ENCODE measurements at places on chromosomes 2 and 18.

GRCh38 chr2:71306762-71307161 lies 24.8 kb upstream of the ZNF638 start:
- no peak for DNase-seq

- no peak for DNase-seq
Observed at GRCh38 chr18:12093520-12094257, at the start of gene ANKRD62. ANKRD62 (plus strand) TSS chr18:12093843; CDS start chr18:12094018, 175 bp downstream.

DNA sequence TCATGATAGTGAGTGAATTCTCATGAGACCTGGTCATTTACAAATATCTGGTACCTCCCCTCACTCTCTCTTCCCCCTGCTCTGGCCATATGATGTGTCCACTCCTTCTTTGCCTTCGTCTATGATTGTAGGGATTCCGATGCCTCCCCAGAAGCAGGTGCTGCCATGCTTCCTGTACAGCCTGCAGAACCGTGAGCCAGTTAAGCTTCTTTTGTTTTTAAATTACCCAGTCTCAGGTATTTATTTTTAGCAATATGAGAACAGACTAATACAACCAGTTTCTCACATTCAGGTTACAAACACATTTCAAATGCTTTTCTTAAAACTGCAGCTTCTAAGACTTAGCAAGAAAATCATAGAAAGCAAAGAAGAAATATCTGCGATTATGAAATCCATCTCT lies 321.2 kb upstream of the CDH7 start:
- no peak for DNase-seq

DNA sequence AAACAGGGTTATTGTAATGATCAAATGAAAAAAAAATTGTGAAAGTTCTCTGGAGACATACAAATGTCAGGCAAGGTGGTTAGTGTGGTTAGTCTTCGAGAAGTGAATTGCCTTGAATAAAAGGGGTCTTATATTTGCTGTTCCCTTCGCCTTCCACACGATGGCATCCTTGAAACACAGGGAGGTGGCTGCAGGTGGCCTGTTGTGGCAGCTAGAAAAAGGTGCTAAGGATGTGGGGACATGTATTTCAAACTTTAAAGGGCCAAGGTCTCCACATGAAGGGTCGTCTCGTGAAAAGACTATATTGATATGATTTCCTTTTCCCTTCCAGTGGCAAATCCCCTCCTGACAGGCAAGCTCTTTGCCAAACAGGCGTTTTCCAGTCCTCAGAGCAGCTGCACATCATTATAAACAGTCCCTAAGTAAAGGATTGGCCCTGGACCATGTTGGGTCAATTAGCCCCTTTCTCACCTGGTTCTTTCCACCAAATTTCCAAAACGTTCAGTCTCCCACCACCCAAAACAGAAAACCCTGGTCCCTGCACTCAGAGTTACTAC lies 68.5 kb downstream of the COPS8 start:
- peak; percentile 35 for DNase-seq

DNA sequence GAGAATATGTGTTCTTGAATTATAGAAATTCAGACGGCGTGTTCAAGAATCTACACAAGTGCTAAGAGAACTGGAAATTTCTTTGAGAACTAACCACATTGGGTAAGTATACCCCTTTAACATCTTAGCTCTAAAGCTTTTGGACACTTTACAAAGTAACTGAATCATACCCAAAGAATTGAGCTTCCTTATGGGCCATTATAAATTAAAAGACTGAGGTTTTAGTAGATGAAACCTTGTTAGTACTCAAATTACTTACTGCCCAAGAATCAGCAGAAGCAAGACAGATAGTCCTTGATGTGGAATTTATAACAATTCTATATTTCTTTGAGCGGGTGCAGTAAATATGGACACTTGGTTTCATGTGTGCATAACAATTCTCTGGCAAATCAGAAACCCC lies 168.3 kb downstream of the PRPF40A start:
- no peak for DNase-seq

DNA sequence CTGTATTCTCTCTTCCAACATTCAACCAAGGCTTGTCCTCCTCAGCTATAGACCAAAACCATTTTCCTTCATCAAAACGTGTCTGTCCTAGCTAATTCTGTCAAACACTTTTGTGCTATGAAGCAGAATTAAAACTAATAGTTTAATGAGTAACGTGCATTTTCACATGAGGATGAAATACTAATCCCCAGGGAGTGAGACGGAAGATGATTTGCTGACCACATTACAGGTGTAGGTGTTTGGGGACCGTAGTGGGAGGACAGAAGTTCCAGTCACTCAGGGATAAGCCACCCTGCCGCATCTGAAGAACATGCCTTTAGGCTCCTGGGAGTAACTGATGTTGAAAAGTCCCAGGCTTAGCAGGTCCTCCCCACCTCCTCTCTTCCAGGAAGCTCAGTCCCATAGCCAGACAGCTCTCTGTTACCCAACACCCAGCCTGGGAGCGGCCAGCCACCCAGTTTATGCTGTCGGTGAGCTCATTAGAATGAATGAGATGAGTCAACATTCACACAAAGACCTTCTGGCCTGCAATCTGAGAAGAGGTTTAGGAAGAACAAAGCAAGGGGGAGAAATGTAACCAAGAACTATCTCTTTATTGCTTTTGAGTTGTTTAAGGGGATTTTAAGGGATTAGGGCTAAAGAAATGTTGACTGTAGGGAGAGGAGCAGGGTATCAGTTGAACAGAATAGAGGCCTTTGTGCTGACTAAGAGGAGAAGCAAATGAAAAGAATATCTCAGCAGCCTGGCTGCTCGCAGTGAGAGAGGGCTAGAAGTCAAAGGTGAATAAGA lies 122.5 kb downstream of the FOXI3 start:
- no peak for DNase-seq

DNA sequence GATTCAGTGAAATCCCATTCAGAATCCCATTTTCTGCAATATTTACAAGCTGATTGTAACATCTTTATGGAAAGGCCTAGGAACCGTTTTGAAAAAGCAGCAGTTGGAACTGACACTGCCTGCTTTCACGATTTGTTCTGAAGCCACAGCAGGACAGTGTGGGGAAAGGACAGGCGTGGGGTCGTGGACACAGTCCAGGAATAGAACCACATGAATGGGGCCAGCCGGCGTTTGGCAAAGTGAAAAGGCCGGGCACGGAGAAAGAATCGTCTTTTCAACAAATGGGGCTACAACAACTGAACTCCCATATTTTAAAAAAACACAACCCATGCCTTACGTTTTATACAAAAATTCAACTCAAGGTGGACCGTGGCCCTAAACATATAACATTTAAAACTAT lies 69.8 kb downstream of the SLC66A2 start:
- no peak for DNase-seq

DNA sequence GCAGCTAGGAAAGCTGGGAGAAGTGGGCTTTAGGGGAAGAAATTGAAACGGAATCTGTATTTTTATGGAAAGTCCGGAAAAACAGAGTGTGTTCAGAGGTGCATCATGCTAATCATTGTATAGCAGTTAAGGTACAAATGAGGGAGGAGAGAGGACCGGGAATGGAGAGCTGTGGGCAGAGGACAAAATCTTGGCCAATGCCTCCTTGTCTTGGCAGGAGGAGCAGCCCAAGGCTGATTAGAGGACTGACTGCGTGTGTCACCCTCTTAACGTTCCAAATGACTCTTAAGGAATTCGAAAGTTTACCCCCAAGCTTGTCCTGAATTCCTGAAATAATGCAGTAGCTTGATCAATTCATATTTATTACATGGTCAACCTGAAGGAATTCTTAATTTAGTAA lies 81.0 kb downstream of the ZNF236 start:
- DNase-seq = no peak

DNA sequence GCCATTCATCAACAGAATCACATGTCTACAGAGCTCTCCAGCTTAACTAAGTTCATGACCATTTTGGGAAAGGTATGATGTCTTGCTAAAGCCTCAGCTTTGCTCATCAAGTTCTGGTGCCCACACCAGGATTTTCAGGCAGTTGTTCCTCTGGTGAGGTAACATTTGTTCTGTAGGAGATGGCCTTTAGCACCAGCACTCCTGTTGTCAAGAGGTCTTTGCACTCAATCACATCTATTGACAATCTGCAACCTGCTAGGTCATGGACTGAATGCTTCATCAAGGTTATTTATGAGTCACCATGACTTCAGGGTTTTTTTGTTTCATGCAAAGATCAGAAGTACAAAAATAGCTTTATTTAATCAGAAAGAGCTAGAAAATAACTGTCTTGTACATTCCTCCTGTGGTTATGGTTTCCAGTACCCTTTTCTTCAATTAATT lies 36.6 kb upstream of the VIT start:
- no peak for DNase-seq

DNA sequence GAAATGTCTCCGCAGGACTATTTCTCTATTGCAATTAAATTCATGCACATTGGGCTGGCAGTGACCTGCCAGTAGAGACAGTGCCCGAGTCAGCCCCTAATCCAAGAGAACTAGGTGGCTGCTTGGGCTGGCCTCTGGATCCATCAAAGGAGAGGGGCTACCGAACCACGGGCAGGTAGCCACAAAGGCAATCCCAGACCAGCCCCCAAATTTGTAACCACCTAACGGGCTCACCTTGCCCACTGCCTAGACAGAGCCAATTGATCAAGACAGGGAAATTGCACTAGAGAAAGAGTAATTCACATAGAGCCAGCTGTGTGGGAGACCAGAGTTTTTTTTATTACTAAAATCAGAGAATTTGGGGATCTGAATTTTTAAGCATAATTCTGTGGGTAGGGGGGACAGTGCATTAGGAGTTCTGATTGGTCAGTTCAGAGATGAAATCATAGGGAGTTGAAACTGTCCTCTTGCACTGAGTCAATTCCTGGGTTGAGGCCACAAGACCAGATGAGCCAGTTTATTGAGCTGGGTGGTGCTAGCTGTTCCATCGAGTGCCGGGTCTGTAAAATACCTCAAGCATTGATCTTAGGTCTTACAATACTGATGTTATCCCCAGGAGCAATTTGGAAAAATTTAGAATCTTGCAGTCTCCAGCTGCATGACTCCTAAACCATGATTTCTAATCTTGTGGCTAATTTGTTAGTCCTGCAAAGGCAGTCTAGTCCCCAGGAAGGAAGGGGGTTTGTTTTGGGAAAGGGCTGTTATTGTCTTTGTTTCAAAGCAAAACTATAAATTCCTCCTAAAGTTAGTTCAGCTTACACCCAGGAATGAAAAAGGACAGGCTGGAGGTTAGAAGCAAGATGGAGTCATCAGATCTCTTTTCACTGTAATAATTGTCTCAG lies 260.4 kb upstream of the SP5 start:
- no peak for DNase-seq

DNA sequence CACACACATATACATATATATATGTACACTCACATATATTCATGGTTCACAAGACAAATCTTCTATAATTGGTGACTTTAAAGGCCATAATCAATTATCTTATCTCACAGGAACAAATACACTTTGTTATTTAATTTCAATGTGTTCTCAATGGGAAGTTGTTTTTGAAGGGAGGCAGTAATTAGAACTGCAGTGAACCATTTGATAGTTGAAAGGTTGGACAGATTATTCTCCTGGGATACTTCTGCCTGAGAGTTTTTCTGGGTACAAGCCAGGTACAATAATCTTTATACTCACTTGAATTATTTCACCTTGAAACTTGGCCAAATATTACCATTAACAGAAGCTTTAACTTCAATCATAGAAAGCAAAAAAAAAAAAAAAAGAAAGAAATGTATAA lies 546.6 kb upstream of the LRRTM4 start:
- no peak for DNase-seq

DNA sequence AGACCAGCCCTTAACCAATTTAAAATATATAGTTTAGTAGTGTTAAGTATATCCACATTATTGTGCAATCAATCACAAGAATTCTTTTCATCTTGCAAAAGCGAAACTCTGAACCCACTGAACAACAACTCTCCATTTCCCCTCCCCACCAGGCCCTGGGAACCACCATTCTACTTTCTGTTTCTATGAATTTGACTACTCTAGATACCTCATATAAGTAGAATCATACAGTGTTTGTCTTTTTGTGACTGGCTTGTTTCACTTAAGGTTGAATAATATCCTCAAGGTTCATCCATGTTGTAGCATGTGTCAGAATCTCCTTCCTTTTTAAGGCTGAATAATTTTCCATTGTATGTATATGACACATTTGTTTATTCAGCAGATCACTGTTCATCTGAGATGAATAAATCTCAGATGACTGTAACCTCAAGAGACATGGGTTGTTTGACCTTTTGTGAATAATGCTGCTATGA lies 8.1 kb upstream of the SOS1 start:
- no peak for DNase-seq

GRCh38 chr18:23618862-23619387 lies 32.6 kb upstream of the NPC1 start:
- no peak for DNase-seq

DNA sequence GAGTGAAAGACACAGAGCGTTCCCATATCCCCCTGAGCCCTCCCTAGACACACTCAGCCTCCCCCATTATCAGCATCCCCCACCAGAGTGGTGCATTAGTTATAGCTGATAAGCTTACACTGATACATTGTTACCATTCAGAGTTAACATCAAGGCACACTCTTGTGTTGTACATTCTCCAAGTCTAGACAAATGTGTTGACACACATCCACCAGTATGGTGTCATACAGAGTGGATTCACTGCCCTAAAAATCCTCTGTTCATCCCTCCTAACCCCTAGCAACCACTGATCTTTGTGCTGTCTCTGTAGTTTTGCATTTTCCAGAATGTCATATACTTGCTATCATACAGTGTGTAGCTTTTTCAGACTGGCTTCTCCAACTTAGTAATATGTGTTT lies 78.0 kb upstream of the RPL31 start:
- DNase-seq = no peak

DNA sequence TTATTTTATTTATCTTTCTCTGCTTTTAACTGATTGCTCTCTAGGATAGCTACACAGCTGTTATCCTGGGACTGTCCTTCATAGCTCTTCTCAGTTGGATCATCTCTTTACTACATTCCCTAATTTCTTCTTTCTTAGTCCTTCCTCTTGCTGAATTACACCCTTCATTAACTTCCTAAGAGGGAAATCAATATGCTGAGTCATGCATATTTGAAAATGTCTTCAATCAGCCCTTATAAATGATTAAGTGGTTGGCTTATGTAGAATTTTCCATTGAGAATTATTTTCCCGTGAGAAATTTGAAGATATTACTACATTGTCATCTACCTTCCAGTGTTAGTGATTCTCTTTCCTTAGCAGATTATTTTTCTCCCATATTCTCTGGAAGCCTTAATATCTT lies 214.2 kb downstream of the SOCS6 start:
- no peak for DNase-seq

- DNase-seq = no peak
Observed at GRCh38 chr2:135226961-135227360, 174.9 kb downstream of the RAB3GAP1 start.

- no peak for DNase-seq
Observed at GRCh38 chr2:176852667-176853066, 359.9 kb upstream of the HNRNPA3 start.
